Left lung (tissue), 14 donors: ENCODE measurements at places on chromosomes 3 and 15.
A peak's percentile ranks its signal among the peaks of the same experiment; 100 is the strongest.

DNA sequence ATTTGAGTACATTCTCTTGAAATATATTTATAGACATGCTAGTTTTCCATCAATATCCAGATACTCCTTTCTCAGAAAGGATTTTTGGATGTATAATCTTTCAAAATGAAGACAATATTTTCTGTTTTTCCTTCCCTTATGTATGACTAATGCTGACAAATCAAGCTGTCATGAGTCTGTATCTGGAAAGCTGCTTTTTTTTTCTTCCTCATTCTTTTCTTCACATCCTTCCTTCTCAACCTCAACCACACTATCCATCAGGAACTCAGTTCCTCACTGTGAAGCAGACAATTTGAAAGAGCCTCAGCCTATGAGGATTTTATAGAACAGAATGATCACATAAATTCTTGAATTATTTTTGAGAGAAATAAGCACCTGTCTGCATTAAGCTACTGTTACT, 335.9 kb upstream of the EPHA6 start:
- DNase-seq = no peak

GRCh38 chr15:82810061-82810889, 847 bp downstream of the WHAMM start:
- peak; percentile 40 for DNase-seq

- peak; percentile 12 for DNase-seq
Measured at GRCh38 chr15:76840830-76841460, 64.2 kb downstream of the SCAPER start.

GRCh38 chr15:88342666-88343065, 86.1 kb upstream of the NTRK3 start:
- no peak for DNase-seq

- DNase-seq = no peak
Measured at GRCh38 chr15:95471690-95472086, 858.8 kb upstream of the NR2F2 start.

DNA sequence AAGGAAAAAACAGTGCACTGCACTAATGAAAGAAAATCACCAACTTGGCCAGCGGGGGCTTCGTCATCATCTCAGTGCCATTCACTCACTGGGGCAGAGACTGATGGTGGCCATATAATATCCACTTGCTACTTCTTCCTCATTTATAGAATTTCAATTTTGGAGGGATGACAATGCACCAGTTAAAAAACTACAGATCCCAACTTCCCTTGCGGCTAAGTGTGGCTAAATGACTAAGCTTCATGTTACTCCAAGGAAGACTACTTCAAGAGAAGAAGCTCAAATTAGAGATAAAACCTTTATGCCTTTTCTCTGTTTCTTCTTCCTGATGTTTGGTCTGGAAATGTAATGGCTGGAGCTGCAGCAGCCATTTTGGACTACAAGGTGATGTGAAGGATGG, 38.8 kb downstream of the NGLY1 start:
- DNase-seq = no peak

DNA sequence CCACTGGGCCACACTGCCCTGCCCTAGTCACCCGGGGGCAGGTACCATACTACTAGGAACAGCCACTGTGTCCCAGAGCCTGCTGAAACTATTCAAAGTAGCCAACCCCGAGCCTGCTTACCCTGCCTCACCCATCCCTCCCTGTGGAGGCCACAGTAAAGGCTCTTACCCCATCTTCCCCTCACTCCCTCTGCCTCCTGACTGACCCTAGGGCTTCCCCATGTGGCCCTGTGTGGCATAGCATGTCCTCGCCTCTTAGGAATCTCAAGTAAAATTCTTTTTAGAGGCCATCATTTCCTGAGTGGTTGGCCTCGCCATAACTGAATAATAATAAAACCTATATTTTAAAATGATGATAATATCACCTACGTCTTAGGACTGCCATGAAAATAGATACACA, 112.2 kb upstream of the SLC6A11 start:
- DNase-seq = no peak

DNA sequence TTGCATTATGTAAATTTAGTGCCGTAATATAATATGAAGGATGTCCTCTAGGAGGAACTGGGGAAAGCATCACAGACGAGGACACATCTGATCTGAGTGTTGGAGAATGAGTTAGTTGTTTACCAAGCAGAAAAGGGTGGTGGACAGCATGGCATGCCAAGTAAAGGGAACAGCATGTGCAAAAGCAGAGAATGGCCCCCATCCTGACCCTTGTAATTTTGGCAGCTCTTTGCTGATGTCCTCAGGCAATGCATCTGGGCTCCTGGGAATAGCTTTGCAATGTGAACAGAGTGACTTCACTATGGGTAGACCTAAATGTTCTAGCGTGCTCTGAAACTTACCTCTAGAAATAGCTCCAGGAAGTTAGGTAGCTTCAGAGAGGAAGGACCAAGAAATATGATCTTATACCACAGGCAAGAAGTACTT, 263.3 kb downstream of the LPP start:
- no peak for DNase-seq

- no peak for DNase-seq
Measured at GRCh38 chr3:190867071-190867470, 4.6 kb upstream of the GMNC start.

DNA sequence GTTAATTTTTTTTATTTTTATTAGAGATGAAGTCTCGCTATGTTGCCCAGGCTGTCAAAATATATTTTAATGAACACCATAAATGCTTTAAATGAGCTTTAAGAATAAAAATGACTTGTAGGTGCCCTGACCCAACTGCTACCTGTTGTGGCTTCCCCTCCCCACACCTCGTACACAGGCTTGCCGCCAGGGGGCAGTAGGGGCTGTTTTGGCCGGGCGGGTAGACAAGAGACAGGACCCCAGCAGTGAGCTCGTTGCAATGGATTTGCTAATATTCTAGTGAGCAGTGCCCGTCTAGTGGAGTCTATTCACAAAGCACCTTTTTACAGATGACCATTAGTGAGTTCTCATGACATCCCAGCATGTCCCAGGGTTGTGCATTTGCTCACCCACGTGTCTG, 418.1 kb downstream of the OCA2 start:
- DNase-seq = no peak

- no peak for DNase-seq
Measured at GRCh38 chr3:34174740-34175139, 376.3 kb downstream of the PDCD6IP start.

- DNase-seq = no peak
Measured at GRCh38 chr3:68256635-68257223, 602.3 kb upstream of the SUCLG2 start.

GRCh38 chr15:73934281-73934680, 8.0 kb downstream of the LOXL1 start:
- DNase-seq = no peak

DNA sequence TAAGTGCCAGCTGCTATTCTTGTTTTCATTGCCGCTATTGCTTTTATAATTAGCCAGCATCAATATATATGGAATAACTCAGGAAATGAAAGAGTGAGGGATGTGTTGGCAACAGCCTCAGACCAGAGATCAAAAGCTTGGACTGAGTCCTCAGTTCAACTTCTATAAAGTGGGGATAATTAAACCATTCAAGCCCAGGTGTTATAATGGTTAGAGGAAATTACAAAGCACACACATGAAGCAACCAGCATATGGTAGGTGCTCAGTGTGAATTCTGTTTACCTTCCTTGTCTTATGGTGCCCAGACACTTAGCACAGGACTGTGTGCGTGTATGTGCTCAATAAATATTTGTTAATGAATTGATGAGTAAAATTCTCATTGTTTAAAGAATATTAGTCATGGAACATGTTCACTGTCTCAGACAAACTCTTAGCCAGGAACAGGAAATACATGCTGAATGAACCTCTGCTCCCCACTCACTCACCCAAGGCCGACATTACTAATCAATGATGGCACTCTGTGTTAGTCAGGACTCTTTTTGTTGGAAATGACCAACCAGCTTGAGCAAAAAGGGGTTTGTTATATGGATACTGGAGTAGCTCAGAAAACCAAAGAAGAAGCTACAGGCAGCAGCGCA, 16.7 kb upstream of the CCDC174 start:
- DNase-seq = no peak

- DNase-seq = no peak
Measured at GRCh38 chr3:172559020-172559419, 35.8 kb upstream of the TNFSF10 start.

- DNase-seq = no peak
Measured at GRCh38 chr3:195904368-195904767, 4.0 kb downstream of the TNK2 start.

GRCh38 chr15:51647128-51647562, 24.6 kb upstream of the DMXL2 start:
- no peak for DNase-seq

DNA sequence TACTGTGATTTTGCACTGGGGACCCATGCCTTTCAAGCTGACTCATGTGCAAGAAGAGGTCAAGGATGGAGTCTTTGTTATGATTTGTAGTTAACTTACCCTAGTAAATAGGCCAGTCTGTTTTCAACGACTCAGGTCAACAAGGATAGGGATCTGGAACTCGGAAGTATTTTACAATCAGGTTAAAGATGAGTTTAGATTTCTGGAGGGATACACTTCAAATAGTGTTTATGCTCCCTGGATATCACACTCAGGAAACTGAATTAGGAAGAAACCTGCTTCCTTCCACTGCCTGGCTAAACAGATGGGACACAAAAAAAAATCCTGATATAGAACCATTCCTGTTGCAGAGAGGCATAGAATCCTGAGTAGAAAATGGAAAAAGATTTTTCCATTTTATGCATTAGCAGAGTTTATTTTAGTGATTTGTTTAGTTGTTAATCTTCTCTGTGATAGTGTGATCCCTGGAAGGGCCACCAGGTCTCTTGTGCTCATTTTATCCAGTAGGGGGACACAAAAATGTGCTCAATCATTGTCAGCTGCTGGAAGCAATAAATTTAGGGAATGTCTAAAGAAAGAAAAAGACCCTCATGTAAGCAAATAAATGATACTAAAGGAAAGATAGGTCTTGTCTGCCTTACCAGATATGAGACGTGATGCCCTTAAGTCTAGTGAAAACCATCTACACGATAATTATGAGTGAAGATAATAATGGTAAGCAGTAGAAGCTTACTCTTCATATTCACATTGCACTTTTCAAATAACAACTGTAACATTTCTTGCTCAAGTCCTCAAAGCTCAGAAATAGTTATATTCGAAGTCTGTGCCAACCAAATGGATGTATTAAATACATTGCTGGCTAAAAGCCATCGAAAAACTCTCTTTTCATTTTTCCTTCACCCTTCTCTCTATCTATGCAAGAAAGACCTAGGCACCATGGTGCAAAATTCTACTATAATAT, 452.1 kb upstream of the KCNMB2 start:
- DNase-seq = peak; percentile 90

DNA sequence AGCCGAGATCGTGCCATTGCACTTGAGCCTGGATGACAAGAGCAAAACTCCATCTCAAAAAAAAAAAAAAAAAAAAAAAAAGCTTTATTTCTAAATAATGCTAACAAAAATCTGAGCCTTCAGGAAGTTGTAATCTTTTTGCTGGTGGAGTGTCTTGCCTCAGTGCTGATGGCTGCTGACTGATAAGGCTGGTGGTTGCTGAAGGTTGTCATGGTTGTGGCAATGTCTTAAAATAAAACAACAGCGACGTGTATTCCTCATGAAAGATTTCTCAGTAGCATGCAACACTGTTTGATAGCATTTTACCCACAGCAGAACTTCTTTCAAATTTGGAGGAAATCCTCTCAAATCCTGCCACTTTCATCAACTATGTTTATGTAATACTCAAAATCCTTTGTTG, 77.4 kb upstream of the PTPRG start:
- DNase-seq = no peak

DNA sequence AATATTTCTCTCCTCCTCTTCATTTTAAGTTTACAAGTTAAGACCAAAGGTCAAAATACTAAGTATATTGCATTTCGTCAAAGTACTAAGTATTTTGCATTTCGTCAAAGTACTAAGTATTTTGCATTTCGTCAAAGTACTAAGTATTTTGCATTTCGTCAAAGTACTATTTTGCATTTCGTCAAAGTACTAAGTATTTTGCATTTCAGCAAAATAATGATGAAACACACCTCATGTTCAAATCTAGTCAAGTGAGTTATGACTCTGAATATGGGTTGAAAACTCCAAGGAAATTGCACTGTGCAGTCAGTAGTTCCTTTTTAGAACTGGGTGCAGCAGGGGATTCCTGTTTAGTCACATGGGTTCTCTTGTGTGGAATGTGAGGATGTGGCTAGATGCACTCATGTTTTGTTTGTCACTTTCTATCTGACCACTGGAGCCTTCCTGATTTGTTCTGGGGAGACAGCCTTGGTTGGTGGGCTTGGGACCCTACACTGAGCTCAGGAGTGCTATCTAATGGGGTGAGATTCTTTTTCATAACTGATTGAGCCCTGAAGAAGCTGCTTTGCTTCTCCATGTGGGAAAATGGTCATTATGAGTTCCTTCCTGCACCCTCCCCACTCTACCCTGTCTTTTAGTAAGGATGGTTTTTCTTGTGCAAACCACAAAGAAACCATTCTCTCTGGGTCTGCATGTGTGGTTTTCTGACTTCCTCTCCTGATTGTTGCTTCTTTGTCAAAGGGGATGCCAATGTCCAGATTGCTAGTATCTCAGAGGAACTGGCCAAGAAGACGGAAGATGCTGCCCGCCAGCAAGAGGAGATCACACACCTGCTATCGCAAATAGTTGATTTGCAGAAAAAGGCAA, 73.4 kb downstream of the CCK start:
- no peak for DNase-seq

- no peak for DNase-seq
Measured at GRCh38 chr15:68061602-68062001, 7.5 kb downstream of the PIAS1 start.

- DNase-seq = no peak
Measured at GRCh38 chr3:145623349-145623748, 537.6 kb downstream of the PLOD2 start.

GRCh38 chr15:83206526-83207008, 1.1 kb downstream of the HDGFL3 start:
- no peak for DNase-seq

GRCh38 chr3:62839748-62840147, 35.5 kb downstream of the CADPS start:
- DNase-seq = no peak

DNA sequence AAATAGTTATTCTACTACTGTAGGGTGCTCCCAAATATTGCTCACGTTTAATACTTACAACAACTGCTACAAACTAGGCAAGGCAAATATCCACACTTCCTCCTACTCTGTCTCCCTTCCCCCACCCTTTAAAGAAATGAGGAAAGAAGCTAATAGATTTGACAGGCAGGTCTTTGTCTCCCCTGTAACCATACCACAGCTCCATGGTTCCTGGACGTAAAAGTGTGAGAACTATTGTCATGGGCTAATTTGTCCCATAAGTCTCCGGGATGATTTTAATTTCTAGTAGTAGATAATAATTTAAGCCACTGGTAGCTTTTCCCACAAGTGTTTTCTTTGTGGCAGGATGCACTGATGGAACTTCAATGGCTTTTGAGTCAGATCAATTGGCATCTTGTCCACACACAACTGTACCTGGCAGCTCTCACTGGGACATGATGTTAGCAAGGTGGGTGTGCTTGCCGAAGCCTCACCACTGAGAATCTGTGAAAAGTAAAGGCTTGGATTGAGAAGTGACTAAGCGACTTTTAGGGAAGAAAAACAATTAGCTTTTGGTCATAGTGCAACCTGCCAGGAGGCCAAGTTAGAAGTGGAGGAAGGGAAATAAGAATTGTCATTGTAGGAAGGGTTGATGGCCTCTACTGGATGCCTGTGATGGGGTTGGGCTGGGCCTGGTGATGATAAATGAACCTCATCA, 1.4 kb upstream of the CPOX start:
- no peak for DNase-seq
